Activated CD4-positive, alpha-beta T cell treated with anti-CD3 and anti-CD28 coated beads, Interleukin-2, Interleukin-4, amounts not matched to agents 100 ng/mL and 50 ng/mL, durations not matched to agents 16 hours and 8 hours (primary cell): ENCODE measurements at places on chromosomes 7 and 10.
A peak's percentile ranks its signal among the peaks of the same experiment; 100 is the strongest.

- DNase-seq: no peak
These were observed 41.3 kb downstream of the YKT6 start for GRCh38 chr7:44242091-44242490.

GRCh38 chr7:114973147-114973546, 51.3 kb downstream of the MDFIC start:
- DNase-seq: no peak

GRCh38 chr10:132520177-132520811, 17.3 kb upstream of the INPP5A start:
- DNase-seq: no peak

GRCh38 chr10:21174715-21175495, 277.8 kb upstream of the NEBL start:
- no peak for DNase-seq

GRCh38 chr10:80612261-80612660, 74.6 kb downstream of the SH2D4B start:
- no peak for DNase-seq

DNA sequence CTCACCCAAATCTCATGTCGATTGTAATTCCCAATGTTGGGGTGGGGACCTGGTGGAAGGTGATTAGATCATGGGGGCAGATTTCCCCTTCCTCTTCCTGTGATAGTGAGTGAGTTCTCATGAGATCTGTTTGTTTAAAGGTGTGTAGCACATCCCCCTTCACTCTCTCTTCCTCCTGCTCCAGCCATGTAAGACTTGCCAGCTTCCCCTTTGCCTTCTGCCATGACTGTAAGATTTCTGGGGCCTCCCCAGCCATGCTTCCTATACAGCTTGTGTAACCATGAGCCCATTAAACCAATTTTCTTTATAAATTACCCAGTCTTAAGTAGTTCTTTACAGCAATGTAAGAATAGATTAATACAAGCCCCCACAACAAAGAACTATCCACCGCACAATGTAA, 109.9 kb upstream of the JAZF1 start:
- no peak for DNase-seq

- DNase-seq: no peak
These were observed 43.9 kb downstream of the DKK1 start for GRCh38 chr10:52357971-52358370.

GRCh38 chr10:24237801-24238395, 29.0 kb downstream of the KIAA1217 start:
- DNase-seq: no peak

GRCh38 chr10:86191686-86192085, 174.9 kb downstream of the GRID1 start:
- DNase-seq: no peak

DNA sequence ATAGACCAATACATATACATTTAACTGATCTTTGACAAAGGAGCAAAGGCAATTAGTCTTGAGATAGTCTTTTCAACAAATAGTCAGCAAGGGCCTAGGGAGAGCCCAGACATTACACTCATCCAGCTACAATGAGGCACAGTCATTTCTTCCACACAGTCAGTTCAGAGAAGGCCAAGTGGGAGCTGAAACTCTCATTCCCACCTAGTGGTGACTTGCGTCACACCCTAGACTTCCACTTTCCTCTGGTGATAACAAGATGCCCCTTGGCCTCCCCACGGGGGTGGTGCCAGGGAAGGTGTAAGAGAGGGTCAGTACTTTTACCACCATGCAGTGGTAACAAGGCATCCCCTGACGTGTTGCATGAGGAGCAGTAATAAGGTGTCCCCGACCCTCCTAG, 8.0 kb downstream of the FRMPD2 start:
- peak; percentile 14 for DNase-seq

DNA sequence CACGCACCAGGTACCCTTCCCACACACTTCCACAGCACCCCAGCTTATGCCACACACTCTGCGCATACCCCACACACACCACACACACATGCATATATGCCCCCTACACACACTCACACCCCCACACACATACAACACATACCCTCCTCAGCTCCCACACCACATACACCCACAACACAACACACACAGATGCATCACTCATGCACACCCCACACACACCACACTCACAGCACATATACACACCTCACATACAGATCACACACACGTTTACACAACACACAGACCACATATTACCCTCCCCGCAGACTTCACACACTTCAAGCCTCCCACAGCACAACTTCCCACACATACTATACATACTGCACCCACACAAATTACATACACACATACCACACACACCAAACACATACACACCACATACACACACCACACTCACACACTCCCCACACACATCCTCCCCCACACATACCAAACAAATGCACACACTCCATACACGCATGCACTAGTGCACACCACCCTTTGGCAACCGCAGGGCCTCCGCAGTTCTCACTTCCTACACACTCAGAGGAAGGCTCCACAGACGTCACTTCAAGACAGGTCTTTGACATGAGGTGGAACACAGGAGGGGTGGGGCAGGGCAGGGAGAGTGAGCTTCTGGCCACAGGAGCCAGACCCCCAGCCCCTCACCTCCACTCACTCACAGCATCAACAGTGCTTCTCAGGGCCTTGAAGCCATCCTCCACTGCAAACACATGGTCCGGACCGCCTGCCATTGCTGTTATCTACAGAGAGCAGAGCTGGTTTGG, 18.5 kb upstream of the ANTXRL start:
- peak; percentile 28 for DNase-seq

DNA sequence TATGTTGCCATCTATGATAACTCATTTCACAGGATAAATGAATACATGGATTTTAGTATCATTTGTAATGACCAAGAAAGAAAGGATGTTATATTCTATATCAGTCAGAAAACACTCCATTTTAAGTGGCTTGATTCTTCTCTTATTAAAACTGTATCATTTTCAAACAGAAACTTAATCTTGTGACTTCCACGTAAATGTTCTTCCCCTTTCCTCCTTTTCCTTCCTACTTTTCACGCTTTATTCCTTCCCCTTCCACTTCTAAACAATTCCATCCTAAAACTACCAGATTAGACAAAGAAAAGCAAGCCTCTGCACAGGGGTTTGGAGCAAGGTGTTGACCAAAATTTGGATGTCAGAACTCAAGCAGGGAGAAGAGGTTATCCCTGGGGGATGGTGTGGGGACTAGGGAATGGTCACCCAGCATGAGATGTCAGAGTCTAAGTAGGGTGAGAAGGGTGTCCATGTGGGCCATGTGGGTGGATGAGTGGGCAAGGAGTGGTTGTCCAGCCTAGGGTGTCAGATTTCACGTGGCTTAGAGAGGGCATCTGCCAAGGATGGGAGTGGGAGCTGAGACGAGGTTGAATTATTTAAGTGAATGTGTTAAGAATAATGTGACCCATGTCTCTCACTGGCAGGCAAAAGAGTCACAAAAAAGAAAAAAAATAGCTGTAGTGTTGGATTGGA, 5.0 kb upstream of the GSAP start:
- DNase-seq: no peak

DNA sequence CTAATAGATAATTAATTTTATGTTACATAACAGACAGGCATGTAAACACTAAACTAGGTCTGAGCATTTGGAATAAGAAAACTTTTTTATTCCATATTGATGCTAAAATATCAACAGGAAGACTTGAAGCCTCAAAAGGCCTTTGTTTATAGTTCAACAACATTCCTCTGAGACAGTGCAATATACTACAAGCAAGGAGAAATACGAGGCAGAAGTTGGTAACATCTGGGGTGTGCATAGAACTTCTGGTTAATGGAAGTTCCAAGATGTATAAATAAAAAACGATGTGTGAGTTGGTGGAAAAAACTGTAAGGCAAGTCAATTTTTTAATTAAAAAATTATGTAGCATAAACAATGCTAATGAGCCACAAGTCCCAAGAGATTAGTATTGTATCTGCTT, 139.6 kb downstream of the SKAP2 start:
- DNase-seq: no peak

DNA sequence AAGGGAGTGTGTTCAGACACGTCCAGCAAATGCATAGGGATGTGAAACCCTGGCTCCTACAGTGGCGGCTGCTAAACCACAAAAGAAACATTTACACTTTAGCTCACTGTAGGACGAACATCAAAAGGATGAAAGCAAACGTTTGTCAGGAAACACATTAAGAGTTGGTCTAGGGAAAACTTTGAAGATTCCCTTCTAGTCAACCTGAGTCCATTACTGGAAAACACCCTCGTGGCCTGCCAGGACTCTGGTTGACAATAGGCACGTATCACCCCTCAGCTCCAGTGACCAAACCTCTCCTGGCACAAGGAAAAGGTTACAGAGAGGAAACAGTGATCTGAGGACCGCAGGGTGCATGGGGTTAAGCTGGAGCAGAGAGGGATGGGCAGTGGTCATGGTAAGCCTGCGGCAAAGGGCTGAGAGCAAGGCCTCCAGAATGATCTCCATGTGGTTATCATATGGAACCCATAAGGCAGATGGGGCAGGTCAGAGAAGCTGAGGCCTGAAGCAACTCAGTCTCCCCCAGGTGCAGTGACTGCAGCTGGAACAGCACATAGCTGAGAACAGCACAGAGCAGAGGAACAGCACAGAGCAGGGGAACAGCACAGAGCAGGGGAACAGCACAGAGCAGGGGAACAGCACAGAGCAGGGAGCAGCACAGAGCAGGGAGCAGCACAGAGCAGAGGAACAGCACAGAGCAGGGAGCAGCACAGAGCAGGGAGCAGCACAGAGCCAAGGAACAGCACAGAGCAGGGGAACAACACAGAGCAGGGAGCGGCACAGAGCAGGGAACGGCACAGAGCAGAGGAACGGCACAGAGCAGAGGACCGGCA, 49.9 kb downstream of the CHST15 start:
- DNase-seq: no peak

GRCh38 chr7:117211614-117212013, 111.2 kb downstream of the WNT2 start:
- DNase-seq: no peak

- no peak for DNase-seq
These were observed 33.4 kb downstream of the OGDH start for GRCh38 chr7:44639671-44640321.

DNA sequence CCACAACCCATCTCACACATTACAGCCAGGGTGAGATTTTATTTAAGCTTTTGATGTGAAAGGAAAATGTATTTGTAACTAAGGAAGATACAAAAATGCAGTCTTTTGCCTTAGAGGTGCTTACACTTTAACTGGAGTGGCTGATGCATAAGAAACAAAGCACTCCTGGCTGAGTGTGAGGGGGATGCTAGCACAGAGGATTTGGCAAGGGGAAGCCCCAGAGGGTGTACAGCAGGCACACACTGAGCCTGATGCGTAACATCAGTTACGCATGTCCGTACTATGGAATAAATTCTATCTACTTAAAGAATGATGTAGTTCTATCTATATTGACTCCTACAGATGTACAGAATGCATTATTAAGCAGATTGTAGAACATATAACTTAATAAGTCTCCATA, 17.8 kb downstream of the GIMAP8 start:
- no peak for DNase-seq

DNA sequence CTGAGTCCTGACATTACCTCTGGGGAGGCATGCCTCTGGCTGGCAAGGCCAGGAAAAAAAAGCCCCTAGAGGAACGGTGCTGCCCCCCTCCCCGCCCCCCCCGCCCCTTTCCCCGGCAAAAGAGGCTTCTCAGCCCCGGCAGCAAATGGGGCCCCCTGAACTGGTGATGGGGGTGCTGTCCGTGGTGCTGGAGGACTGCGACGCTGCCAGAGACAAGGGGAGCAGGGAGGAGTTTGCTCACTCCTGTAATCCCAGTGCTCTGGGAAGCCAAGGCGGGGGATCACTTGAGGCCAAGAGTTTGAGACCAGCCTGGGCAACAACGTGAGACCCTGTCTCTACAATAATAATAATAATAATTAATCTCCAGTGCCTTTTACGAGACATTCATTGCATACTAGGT, 23.7 kb downstream of the SRRM3 start:
- no peak for DNase-seq

GRCh38 chr10:73478636-73479035, 17.2 kb downstream of the PPP3CB start:
- DNase-seq: peak; percentile 84

DNA sequence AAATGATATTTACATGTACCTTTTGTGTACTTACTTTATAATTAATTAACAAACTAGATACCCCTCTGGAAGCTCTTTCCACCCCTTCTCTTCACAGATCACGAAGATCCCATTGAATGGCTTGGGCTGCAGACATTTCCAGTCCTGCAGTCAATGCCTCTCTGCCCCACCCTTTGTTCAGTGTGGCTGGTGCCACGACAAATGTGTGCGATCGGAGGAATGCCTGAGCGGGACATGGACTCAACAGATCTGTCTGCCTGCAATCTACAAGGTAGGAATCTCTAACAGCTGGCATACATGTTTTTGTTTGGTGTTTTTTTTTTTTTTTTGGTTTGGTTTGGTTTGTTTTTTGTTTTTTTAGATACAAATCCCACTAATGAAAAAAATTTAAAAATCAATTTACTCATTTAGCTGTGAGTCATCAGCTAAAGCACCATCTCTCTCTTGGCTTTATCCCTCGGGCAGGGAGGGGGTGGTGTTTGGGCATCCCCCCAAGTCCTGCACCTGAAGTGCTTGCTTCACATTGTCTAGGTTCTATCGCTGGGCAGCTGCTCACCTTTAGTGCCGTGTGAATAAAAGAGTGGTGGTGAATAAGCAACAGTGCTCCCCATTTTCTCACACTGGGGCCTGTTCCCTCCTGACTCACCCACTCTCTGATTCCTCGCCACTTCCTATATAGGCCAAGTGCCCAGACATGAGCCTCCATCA, 68.9 kb downstream of the MET start:
- no peak for DNase-seq

DNA sequence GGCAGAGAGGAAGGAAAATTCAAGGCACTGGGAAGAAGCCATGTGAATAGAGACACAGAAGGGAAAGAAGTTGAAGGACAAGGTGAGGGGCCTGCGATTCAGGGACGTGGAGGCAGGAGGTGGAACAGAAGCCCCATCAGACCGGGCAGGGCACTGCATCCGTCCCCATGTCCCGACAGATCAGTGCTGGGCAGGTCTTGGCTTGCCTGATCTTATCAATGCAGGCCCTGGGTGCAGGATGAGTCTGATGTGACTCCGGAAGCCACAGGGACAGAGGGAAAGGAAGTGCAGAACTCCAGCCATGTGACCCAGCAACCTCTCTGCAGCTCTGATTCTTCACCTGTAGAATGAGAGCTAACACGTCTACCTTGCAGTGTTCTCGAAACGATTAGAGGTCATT, 136.2 kb upstream of the CTBP2 start:
- DNase-seq: no peak

GRCh38 chr10:122113161-122113944, 124.4 kb downstream of the TACC2 start:
- DNase-seq: peak; percentile 6
